T-helper 22 cell (primary cell): ENCODE measurements at places on chromosomes 7 and 10.

- DNase-seq: no peak
Measured at GRCh38 chr7:54769203-54769602, 10.2 kb upstream of the SEC61G start.

DNA sequence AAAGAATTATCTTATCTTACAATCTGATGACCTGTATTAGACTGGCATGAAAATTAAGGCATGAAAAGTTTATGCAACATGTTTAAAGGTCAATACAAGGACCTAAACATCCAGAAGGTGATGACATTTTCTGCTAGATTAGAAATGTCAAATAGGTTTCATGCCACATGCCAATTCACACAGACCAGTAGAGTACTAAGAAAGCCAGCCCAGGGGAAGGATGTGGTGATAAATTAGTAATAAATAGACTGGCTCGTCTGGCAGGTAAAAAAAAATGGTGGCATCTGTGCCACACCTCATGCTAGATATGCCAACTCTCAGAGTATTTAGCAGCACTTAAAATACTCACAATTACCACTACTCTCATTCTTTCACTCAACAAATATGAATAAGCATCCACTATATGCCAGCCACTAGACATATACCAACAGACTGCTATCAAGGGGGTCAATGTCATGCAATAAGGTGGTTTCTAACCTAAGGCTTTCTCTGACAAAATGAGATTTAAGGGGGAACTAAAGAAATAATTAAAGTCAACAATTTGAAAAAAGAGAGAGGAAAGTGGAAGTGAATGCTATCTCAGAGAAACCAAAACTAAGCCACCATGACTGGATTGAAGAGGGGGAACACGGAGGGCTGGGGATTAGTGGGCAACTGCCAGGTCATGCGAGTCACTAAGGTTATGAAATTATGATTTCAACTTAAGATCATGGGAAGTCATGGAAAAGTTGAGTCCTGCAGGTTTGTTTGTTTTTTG, 83.5 kb downstream of the SGMS1 start:
- DNase-seq: no peak

DNA sequence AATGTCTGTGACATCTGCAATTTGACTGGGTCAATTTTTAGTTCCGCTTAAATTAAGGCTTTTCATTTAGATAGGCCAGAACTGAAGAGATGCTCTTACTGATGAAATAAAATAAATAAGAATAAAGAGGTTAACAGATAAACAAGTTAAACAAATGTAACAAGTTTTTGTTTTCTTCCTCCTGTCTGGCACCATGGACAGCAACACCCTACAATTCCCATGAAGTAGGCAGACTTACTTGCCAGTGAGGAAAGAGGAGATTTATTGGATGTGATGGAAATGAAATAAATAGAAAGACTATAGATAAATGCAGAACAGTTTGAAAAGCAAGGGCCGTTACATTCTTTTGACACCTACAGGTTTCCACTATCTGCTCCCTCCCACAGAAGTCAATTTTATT, 118.5 kb downstream of the AMPH start:
- DNase-seq: no peak

GRCh38 chr10:36170142-36170719, 528.1 kb upstream of the FZD8 start:
- DNase-seq: no peak

- DNase-seq: no peak
Measured at GRCh38 chr10:299969-300368, 164.7 kb downstream of the ZMYND11 start.

DNA sequence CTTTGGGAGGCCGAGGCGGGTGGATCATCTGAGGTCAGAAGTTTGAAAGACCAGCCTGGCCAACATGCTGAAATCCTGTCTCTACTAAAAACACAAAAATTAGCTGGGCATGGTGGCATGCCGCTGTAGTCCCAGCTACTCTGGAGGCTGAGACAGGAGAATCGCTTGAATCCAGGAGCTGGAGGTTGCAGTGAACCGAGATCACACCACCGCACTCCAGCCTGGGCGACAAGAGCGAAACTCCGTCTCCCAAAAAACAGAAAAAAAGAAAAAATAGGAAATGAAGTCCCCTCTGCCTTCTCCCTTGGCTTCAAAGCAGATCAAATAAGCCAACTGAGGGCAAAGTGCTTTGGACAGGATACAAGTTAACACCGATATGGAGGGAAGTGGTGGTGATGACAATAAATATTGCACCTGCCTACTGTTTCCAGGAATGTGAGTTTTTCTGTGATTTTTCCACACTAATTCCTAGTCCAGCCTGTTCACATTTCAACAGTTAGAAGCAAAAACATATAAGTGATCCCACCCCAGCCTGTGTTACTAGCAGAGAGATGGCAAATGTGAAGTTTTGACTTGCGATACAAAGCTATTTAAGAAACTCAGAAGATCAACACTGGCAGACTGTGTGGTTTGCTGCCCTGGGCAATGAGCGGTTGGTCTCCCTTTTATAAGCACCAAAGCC, 291.2 kb upstream of the AOAH start:
- DNase-seq: no peak

- DNase-seq: no peak
Measured at GRCh38 chr7:7159063-7159658, 23.2 kb upstream of the C1GALT1 start.

- no peak for DNase-seq
Measured at GRCh38 chr10:63217120-63217605, 84.0 kb downstream of the NRBF2 start.

- no peak for DNase-seq
Measured at GRCh38 chr10:33684211-33684611, 349.7 kb upstream of the NRP1 start.

DNA sequence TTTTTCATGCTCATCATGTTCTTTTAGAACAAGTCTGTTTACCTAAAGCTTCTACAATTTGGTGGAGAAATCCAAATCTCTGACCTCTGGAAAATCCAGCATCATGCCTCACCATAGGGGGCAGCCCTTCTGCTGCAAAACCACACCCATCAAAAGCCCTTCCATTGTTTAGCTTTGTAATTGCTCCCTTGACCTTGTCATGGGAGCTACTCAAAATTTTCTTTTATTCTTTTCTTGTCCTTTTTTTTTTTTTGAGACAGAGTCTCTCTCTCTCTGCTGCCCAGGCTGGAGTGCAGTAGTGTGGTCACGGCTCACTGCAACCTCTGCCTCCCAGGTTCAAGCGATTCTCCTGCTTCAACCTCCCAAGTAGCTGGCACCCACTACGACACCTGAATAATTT, 234.4 kb downstream of the NEBL start:
- no peak for DNase-seq

DNA sequence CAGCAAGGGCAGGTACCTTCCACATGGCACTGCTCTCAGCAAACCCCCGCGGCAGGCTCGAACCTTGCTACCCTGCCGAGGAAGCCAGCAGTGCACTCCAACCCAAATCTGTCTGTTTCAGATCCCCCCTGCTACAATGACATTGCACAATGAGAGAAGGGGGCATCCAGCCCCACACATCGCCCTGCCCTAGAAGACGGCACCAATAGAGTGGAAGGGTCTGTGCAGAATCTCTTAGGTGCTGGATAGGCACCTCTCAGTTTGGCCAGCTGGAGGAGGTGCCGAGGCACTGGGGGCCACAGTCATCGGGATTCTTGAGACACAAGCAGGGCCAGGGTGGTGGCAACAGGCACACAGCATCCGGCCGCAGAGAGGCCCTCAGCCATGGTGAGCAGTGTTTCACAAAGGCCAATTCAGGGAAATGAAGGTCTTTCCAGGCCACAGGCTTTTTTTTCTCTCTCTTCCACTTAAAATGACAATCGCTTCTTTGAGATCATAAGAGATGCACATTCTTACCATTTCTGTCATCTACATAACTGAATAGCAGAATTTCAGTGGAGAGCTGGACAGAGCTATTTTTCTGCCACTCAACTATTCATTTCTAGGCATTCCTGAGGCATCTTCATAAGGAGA, 281.3 kb downstream of the TNS3 start:
- no peak for DNase-seq

- no peak for DNase-seq
Measured at GRCh38 chr7:132511921-132512320, 64.3 kb downstream of the PLXNA4 start.

DNA sequence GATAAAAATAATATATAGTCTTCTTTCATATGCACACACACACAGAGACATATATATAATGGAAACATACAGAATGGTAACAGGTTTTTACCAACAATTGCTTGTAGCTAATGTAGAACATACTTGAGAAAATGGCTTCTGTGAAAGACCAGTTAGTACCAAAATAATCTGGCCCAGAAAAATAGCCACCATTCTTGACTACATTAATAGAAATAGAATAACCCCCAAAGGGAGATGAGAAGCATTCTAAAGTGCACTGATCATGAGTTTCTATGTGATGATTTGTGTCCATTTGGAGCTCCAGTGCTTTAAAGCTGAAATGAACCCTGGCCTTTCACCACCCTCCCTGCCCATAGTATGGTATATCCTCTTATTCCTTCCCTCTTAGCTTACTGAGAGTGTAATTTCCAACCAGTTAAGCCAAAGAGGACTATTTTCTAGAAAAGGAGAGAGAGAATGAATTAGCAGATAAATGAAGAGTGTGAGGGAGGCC, 22.9 kb upstream of the IFIT2 start:
- DNase-seq: no peak

DNA sequence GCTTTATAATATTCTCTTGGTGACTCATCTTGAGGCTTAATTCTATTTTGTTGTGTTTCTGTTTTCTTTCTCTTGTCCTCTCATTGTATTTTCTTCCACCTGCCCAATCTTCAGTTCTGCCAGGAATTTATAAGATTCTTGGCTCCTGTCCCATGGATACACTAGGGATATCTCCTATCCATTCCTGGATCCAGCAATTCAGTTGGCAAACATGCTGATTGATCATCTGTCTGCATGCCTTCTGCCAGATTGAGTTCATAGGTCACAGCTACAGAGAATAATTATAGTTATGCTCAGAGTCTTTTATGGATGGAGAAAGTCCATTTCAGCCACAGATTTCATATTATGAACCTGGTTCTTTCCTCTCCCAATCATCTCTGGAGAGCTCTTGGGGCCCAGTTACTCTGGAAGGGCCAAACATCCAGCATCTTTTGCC, 140.4 kb upstream of the MAGI2 start:
- DNase-seq: no peak

DNA sequence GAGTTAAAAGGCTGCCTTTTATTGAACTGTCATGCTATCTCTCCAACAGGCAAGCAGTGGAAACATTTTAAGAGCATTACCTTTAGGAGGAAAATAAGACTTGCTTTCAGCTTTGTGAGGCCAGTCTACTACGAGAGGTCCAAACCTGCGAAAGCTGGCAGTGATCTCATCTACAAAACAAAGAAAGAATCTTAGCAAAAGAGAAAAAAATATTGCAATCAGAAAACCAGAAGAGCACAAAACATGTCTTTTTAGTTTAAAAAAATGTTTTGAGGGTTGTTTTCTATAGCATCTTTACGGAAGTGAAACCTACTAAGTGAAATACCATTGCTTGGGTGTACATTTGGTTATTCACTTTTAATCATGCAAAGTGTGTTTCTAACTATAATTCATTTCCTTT, 147.9 kb downstream of the CPEB3 start:
- no peak for DNase-seq

DNA sequence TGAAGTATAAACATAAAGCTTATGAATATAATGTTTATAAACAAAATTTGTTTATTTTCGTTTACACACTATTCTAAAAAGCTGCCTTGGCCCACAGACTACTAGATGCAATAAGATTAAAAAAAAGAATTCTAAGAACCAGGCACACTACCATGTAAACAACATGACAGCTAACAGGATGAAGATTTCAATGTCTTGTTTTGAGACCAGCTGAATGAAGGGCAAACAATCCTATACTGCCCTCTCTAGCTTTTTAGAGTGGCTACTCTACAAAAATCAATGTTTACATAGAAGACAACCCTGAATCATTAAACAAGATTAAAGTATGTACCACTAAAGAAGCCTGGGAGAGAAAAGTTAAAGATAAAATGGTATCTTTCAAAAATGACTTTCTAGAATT, 38.6 kb downstream of the SLC25A40 start:
- DNase-seq: no peak

DNA sequence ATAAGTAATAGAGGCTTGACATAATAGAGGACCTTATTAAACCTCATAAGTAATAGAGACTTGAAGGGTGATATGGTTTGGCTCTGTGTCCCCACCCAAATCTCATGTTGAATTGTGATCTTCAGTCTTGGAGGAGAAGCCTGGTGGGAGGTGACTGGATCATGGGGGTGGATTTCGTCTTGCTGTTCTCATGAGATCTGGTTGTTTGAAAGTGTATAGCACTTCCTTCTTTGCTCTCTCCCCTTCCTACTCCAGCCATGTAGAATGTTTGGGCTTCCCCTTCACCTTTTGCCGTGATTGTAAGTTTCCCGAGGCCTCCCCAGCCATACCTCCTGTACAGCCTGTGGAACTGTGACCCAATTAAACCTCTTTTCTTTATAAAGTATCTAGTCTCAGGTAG, 8.6 kb downstream of the KIFBP start:
- no peak for DNase-seq

DNA sequence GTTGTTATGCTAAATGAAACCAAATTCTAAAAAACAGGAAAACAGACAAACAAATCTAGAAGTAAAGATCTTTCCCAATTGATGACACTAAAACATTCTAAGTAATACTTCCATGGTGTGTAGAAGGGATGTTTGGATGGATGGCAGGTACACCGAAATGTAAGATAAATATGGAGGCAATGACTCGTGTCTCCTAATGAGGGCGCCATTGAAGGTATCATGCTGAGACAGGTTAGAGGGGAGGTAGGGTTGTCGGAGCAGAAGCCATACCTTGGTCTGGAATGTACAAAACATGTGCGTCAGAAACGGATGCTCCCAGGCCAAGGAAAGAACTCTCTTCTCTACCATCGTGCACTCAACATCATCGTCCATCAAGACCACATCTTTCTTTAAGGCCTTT, 101.4 kb downstream of the PRKCQ start:
- no peak for DNase-seq

GRCh38 chr7:7098280-7098818, 84.0 kb upstream of the C1GALT1 start:
- DNase-seq: no peak

- DNase-seq: no peak
Measured at GRCh38 chr10:74934100-74934812, 107.9 kb downstream of the KAT6B start.

GRCh38 chr10:10128387-10128786, 889.3 kb upstream of the CELF2 start:
- DNase-seq: no peak

GRCh38 chr10:132943791-132944404, 1.5 kb upstream of the CFAP46 start:
- DNase-seq: no peak

DNA sequence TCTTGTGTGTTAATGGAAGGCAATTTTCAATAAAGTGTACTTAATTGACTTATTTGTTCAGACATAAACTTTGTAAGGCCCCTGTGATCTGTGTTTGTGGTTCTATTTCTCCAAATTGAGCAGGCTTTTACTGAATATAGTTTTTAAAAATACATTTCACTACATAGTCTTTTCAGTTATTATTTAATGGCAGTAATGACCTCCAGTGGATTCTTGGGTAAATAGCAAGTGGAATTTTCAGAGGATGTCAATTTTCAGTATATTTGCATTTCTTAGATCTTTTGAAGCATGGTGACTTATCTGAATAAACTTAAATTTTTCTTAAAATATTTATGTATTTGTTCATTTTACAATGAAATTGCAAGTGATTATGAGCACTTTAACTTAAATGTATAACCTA, 203.1 kb upstream of the PCLO start:
- DNase-seq: no peak

- DNase-seq: no peak
Measured at GRCh38 chr10:50619166-50619565, 4.6 kb downstream of the SGMS1 start.
